RPMI7951 (cell line): ENCODE measurements at places on chromosomes 5 and 9.

DNA sequence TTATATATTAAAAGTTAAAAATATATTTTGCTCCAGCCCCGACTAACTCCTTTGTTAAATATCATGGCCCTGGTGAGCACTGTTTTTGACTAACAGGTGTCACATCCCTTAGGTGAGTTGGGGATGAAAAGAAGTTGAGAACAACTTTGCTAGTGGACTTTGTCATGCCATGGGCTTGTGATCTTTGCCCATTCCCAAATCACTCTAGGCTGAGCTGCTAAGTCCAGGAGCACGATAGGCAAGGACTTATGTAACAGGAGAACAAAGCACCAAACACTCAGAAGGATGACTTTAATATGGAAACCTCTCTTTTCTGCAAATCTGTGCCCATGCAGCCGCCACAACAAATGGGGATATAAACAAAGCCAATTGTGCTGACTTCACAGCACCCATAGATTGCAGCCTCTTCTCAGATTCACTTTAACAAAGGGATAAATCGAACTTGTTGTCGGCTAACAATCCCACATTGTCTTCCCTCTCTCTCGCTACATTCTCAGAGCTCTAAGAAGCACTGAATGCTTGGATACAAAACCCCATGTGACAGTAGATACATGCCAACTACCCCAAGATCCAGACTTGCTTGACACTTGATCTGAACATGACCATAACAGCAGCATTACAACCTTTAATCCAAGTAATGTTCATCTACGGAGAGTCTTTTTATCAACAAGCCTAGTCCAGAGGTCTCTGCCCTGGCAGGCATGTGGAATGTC, 86.8 kb upstream of the CD180 start:
- peak; percentile 38 for DNase-seq

- DNase-seq: no peak
Observed at GRCh38 chr9:72354704-72355103, 10.3 kb downstream of the ZFAND5 start.

GRCh38 chr5:76144513-76145274, 61.5 kb downstream of the SV2C start:
- DNase-seq: no peak

DNA sequence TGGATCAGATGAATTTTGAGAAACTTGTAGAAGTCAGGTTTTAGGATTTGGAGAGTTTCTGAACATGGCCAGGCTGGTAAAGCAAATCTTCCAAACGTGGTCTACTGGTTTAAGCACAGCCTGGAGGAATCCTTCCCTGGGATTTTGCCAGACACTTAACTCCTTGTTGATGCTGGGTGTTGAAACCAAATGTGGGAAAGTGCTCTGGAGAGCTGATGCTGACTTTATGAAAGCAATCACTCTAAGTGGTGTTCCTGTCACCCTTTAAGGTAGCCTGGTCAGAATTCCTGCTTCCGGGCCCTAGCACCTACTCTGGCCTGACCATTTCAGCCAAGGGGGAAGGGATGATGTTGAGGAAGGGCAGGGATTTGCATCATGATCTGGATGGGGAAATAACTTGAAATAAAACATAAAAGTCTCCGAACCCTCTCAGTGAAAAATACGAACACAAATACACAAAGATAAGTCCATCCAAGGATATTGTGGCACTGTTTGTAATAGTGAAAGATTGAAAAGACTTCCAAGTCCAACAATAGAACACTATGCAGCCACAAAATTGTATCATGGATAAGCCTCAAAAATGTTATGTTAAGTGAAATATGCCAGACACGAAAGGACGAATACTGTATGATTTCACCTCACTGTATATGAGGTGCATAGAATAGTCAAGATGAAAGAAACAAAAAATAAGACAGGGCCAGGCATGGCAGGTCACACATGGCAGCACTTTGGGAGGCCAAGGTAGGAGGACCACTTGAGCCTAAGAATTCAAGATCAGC, 57.7 kb downstream of the PDE6A start:
- DNase-seq: peak; percentile 73

GRCh38 chr5:174355208-174355612, 309.7 kb downstream of the NSG2 start:
- DNase-seq: peak; percentile 89

DNA sequence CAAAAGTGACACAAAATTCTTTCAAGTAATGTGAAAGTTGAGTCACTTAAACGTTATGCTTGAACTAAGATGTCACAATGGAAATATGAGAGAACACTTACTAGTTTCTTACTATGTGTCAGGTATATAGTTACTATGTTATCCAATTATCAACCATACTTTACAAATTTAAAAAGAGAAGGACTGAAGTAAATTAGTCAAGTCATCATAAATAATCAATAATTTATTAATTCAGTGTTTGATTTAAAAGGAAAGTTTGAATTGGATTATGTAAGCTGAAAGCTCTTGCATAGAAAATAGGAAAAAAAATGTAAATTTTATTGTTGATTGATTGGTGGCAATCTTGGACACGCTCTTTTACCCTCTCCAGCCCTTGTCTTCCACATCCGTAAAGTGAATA, 76.3 kb downstream of the GABRA1 start:
- DNase-seq: no peak

GRCh38 chr5:179585941-179586401, 35.6 kb downstream of the RUFY1 start:
- DNase-seq: no peak

DNA sequence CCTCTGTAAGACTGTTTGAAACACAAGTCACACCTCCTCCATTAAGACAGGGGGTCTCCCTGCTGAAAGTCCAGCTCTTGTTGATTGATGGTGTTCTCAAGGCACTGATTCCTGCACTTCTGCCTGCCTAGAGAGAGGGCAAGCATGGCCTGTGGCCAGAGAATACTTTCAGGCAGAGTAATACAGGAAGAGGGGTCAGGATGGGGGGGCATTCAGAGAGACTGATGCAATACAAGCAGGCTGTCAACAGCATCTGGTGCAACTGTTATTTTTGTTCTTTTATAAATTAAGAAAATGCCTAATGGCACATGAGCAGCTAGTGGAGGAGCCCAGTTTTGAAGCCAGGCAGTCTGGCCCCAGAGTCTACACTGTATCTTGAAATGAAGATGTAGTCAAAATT, 302.2 kb downstream of the DIRAS2 start:
- peak; percentile 3 for DNase-seq

DNA sequence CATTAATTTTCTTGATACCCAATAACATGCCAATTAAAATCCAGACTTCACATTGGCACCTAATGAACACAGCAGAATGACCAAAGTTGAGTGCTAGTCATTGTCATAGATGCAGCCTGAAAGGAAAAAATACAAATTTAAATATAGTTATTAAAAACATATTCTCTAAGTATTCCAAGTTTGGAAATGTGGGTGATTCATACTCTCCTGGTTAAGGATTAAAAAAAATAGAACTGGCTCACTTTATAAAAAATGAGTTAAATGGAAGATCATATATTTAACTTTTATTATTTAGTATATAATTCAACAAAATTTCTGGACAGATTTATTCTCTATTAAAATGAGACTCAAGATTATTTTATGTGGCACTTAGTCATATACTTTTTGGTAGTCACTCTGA, 33.2 kb upstream of the RICTOR start:
- no peak for DNase-seq
